ENCODE measurements at places on chromosomes 5 and 9. TPM values are rescaled to one million over a fixed set of nuclear protein-coding genes. Genes with fewer than 3 reads are reported as not detected.

ACTBL2 gene
- not detected for total RNA-seq

TBC1D13 gene
- 22.1 TPM for total RNA-seq

RBM27 gene
- 37.2 TPM for total RNA-seq

MVB12B gene
- total RNA-seq: 3.5 TPM

CDKN2B gene
- 4.7 TPM for total RNA-seq

NXNL2 gene
- not detected for total RNA-seq

RASGEF1C gene
- total RNA-seq: not detected

CFAP77 gene
- total RNA-seq: not detected

RORB gene
- not detected for total RNA-seq

APBA1 gene
- 12.1 TPM for total RNA-seq

KIF4B gene
- 0.29 TPM for total RNA-seq

ZNF354B gene
- total RNA-seq: 13.4 TPM

NEURL1B gene
- 0.40 TPM for total RNA-seq

NIPAL4 gene
- not detected for total RNA-seq

PCDHB9 gene
- 0.13 TPM for total RNA-seq

PCDHGC5 gene
- 1.1 TPM for total RNA-seq

PCDHGA4 gene
- 2.2 TPM for total RNA-seq

OR1Q1 gene
- not detected for total RNA-seq

SLC6A18 gene
- not detected for total RNA-seq

WNT8A gene
- not detected for total RNA-seq

NFIL3 gene
- total RNA-seq: 7.9 TPM

CRHBP gene
- total RNA-seq: not detected

ZNF618 gene
- 28.3 TPM for total RNA-seq

SPATA9 gene
- not detected for total RNA-seq

GKAP1 gene
- 5.4 TPM for total RNA-seq

TMEM174 gene
- not detected for total RNA-seq

PPP2R2B gene
- total RNA-seq: not detected

CDKN2B-AS1 gene
- total RNA-seq: 1.4 TPM

PCSK1 gene
- 4.7 TPM for total RNA-seq

CDK7 gene
- 86.3 TPM for total RNA-seq

ANKRD20A1 gene
- 6.6 TPM for total RNA-seq

RICTOR gene
- 79.1 TPM for total RNA-seq

IFNA6 gene
- not detected for total RNA-seq

DIPK1B gene
- 121 TPM for total RNA-seq

PPIP5K2 gene
- 76.7 TPM for total RNA-seq

SCGB3A1 gene
- total RNA-seq: not detected

IFT74 gene
- total RNA-seq: 11.7 TPM

TMEM171 gene
- total RNA-seq: 26.5 TPM

SPINK4 gene
- total RNA-seq: not detected

TLX3 gene
- not detected for total RNA-seq

FAM174A gene
- total RNA-seq: 18.6 TPM

PTPRD gene
- 1.6 TPM for total RNA-seq

CARTPT gene
- total RNA-seq: not detected

STKLD1 gene
- total RNA-seq: 0.57 TPM

HSPA5 gene
- total RNA-seq: 197 TPM

TIMD4 gene
- not detected for total RNA-seq

FOXD4L6 gene
- total RNA-seq: not detected

SEMA5A gene
- 0.27 TPM for total RNA-seq

RNF183 gene
- not detected for total RNA-seq

IFNA21 gene
- not detected for total RNA-seq

SPAG8 gene
- total RNA-seq: 0.13 TPM

UGT3A1 gene
- total RNA-seq: not detected

NUDT12 gene
- 8.6 TPM for total RNA-seq

GFI1B gene
- not detected for total RNA-seq

GPR150 gene
- 0.29 TPM for total RNA-seq

SAXO1 gene
- total RNA-seq: not detected

Data from thoracic aorta endothelial cell (primary cell).